ENCODE measurements at places on chromosomes 16 and 17.

- no peak for DNase-seq
These were observed 28.8 kb upstream of the ARL4D start for GRCh38 chr17:43369986-43370385.

GRCh38 chr16:48542020-48542473 lies 67.9 kb downstream of the N4BP1 start:
- peak; percentile 64 for DNase-seq

- DNase-seq, result no peak
These were observed 148.9 kb upstream of the COX10 start for GRCh38 chr17:13920413-13920812.

DNA sequence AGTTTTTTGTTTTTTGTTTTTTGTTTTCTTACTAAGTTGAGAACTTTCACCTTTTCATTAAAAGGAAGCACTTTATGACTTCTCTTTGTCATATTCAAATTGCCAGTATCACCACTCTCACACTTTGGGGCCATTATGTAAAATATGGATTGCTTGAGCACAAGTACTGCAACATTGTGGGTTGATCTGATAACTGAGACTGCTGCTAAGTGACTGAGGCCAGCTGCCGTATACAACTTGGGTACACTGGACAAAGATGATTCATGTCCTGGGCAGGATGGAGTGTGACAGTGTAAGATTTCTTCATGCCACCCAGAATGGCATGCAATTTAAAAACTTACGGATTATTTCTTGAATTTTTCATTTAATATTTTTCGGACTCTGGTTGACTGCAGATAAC lies 7.8 kb downstream of the TTC19 start:
- no peak for DNase-seq

DNA sequence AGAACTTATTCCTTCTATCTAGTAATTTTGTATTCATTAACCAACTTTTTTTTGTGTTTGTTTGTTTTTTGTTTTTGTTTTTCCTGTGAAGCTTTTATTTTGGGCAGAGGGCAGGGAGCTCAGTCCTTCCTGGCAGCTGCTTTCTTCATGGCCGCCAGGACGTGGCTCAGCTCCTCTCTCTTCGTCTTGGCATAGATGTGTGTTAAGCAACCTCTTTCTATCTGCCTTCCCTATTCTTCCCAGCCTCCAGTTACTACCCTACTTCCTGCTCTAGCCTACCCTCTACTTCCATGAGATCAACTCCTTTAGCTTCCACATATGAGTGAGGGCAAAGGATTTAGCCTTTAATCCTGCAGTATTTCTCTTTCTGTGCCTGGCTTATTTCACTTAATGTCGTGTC lies 8.2 kb upstream of the BRD7 start:
- DNase-seq, result no peak

- DNase-seq, result no peak
These were observed 78.5 kb downstream of the NOS2 start for GRCh38 chr17:27721797-27722196.
